ENCODE measurements at places on chromosomes 4 and X. TPM values are rescaled to one million over a fixed set of nuclear protein-coding genes. Genes with fewer than 3 reads are reported as not detected.

MEPE gene
- not detected for total RNA-seq

JCHAIN gene
- 14.1 TPM for total RNA-seq

PCDH10 gene
- 0.66 TPM for total RNA-seq

LGI2 gene
- under 0.01 TPM for total RNA-seq

SEPSECS gene
- total RNA-seq, result 12.4 TPM

FOXR2 gene
- not detected for total RNA-seq

DKK2 gene
- total RNA-seq, result under 0.01 TPM

SYTL4 gene
- total RNA-seq, result 4.6 TPM

SLC7A11 gene
- 74.8 TPM for total RNA-seq

ENAM gene
- total RNA-seq, result under 0.01 TPM

CT45A3 gene
- not detected for total RNA-seq

DCAF12L1 gene
- not detected for total RNA-seq

S100G gene
- not detected for total RNA-seq

LRIT3 gene
- under 0.01 TPM for total RNA-seq

VCX3A gene
- total RNA-seq, result not detected

All from fibroblast of lung (primary cell).